ENCODE measurements at places on chromosomes 11 and 22.
A peak's percentile ranks its signal among the peaks of the same experiment; 100 is the strongest.

GRCh38 chr11:112103446-112103845 is 16.8 kb downstream of the SDHD start:
- DNase-seq, result no peak

GRCh38 chr11:14676068-14676467 is 32.5 kb downstream of the PDE3B start:
- DNase-seq, result no peak

DNA sequence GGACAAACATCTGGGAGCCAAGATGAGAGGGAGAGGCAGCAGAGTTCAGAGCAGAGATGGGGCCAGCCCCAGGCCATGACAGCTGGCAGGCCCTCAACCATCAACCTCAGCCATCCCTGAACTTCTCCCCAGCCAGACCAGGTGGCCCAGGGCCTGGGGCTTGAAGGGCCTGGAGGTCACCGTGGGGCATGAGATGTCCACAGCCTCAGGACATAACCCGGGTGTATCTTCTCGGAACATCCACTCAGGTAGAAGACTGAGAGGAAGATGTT is 12.4 kb upstream of the SLC39A13 start:
- no peak for DNase-seq

DNA sequence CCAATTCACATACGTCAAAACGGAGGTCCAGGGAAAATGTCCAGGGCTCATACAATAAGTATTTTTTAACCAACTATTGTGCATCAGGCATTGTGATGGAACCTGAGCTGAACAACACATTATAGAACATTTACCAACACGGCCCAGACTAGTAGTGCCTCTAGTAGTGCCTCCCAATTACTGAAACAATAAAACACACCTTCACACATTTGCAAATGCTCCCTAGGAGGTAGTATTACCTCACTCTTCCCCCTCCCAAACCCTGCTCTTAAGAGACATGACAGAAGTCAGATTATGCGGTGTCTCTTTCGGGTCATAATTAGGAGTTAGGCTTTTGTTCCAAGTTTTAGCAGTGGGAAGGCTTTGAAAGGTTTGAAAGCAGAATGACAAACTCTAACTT is 61.1 kb downstream of the PAK1 start:
- no peak for DNase-seq

- no peak for DNase-seq
Observed at GRCh38 chr11:2440646-2441045, 3.7 kb downstream of the TRPM5 start.

GRCh38 chr11:34830648-34831047 is 85.5 kb downstream of the APIP start:
- DNase-seq, result no peak

DNA sequence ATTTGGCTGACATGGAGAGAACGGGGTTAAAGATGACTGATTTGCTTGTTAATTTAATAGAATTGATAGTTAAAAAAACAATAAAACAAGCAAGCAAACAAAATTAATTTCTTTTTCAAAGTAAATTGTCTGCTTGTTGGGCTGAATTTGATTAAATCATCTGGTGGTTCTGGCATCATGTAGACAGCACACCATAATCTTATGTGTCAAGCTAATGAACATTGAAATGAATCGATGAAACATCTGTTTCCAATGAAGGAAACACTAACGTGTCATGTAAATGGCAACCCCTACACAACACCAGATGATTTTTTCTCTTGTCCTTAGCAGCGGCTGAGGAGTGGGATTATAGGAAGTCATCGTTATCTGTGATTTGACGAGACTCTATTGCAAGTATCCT is 399.6 kb upstream of the RAG2 start:
- DNase-seq, result no peak

DNA sequence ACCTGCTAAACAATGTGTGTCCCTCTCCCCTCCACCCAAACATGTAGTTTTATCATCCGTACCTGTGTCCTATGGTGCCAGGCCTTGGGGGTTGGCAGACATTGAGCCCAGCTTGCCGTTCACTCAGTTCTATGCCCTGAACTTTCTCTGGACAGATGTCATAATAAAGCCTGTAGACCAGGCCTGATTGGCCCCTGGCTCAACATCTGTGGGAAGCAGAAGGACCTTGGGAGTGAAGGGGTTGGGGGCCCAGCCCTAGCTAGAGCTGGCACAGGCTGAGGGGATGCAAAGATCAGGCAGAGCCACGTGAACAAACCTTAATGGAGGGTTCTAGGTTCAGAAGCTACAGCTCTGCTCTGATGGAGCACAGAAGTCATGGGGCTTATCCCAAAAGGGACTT is 600.6 kb downstream of the BUD13 start:
- DNase-seq, result no peak

DNA sequence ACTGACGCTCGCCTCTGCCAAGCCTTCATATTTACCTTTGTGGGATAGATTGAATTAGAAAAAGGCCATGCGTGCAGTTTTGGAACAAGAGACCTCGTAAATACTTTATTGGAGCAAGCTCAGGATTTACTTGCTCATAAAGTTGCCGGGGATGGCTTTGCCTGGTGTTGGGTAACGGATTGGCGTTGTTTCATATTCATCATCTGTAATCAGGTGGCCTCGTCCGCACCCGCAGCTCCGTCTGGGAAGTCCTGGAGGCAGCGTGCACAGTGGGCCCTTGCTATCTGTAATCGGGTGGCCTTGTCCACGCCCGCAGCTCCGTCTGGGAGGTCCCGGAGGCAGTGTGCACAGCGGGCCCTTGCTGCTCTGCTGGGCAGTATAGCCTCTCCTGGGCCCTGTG is 1209.3 kb downstream of the BRD1 start:
- no peak for DNase-seq

GRCh38 chr11:130533871-130534270 is 85.4 kb downstream of the ADAMTS15 start:
- DNase-seq, result no peak

DNA sequence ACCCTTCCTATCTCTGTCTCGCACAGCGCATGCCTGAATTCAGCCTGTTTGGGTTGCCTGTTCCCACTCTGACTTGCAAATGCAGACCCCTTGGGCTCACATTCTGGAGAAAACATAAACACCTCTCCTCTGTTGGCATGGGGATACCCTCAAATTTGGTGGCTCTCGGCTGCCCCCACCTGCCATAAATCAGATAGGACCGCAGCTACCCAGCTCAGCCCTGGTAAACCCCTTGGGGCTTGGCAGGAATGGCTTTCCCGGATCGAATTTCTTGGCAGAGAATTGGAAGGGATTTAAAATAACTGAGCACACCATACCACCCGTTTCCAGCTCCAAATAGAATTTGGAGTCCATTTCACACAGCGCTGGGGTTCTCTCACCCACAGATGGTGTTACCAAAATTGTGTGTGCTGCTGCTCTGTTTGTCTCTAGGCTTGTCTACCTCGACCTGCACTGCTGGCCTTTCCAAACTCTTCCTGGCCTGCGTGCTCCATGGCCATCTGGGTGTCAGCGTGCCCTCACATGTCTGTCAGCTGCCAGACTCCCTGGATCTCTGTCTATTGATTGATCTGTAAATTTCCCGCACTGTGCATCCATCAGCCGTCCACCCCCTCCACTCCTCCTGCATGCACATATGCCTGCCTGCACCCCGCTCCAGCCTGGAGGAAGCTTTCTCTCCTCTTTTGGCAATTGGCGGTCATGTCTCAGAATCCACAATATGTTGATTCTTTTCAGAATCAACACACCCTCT is 134.0 kb downstream of the NTM start:
- no peak for DNase-seq

DNA sequence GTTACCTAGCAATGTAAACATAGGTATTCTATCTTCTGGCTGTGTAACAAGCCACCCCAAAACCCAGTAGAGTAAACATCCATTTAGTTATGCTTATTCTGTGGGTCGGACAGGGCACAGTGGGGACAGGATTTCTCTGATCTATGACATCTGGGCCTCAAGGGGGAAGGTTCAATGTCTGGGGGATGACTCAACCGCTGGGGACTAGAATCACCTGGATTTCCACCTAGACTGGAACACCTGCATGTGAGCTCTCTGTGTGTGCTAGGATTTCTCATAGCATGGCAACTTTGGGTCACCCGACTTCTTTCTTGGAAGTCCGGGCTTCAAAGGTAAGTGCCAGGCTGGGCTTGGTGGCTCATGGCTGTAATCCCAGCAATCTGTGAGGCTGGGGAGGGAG is 36.5 kb upstream of the MICAL2 start:
- no peak for DNase-seq

- DNase-seq, result no peak
Observed at GRCh38 chr22:25959818-25960774, 209.2 kb upstream of the SEZ6L start.

DNA sequence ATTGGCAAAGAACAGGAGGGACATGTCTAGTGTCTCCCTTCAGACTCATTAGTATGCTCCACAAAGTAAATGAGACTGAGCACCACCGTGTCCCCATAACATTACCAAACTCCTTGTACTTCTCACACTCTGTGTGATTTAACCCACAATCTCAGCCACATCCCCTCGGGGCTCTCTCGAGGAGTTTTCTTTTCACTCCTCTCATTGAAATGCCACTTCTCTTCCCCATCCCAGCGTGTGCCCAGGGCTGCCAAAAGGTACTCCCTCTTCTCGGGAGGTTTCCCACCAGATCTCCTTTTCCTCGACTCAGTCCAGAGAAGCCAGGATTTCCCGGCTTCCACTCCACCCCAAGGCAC is 1.1 kb downstream of the RBFOX2 start:
- DNase-seq, result peak; percentile 43

- DNase-seq, result no peak
Observed at GRCh38 chr11:128095466-128095981, 491.8 kb downstream of the ETS1 start.

GRCh38 chr11:131411636-131412035 is 41.2 kb downstream of the NTM start:
- DNase-seq, result no peak

- peak; percentile 27 for DNase-seq
Observed at GRCh38 chr22:49693416-49693815, 134.3 kb downstream of the BRD1 start.

- no peak for DNase-seq
Observed at GRCh38 chr11:111082664-111083063, 162.9 kb upstream of the POU2AF2 start.

GRCh38 chr11:26040339-26040738 is 291.6 kb upstream of the ANO3 start:
- no peak for DNase-seq

DNA sequence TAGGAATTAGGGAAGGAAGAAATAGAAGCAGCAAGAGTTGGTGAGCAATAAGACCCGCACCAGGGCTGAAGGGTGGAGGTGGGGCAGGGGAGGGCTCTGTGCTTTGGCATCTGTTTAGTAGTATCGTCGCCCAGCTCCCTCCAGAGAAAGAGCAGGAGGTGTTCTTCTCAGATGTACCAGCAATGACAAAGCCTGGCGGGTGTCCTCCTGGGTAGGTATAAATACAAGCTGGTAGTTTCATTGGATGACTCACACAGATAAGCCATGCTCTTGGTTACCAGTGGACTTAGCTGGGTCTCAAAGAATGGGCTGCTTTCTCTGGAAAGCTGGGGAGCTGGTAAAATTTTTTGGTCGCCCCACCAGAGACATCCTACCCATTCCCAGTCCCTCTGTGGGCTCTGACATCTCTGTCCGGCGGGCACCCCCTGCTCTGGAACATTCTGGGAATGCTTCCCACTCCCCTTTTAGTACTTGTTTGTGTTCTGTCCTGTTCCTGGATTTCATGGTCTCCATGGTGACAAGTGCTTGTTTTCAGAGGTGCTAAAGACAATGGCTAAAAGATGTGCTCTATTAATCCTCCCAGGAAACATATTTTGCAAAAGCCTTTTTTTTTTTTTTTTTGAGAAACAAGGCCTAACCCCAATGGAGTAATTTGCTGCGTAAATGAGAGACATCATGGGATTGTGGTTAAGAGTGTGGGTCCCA is 15.4 kb upstream of the TUBA8 start:
- no peak for DNase-seq

DNA sequence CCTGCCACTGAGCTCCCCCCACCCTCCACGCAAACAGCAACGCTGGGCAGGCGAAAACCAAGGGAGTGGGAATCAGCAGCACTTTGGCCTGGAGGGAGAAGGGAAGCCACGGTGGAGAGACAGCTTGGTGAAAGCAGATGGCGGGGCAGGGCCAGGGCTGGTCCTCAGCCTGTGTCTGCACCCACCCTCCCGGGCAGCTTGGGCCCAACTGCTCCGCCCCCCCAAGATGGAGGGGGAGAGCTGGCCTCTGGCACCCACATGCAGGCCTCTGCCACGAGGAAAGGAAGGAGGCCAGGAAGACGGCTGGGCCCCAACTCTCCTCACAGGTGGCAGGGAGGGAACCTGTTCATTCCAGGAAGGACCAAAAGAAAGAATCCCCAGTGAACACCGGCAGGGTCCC is 17.8 kb downstream of the MAFF start:
- no peak for DNase-seq

GRCh38 chr22:43101306-43101705 is 9.2 kb upstream of the BIK start:
- no peak for DNase-seq

DNA sequence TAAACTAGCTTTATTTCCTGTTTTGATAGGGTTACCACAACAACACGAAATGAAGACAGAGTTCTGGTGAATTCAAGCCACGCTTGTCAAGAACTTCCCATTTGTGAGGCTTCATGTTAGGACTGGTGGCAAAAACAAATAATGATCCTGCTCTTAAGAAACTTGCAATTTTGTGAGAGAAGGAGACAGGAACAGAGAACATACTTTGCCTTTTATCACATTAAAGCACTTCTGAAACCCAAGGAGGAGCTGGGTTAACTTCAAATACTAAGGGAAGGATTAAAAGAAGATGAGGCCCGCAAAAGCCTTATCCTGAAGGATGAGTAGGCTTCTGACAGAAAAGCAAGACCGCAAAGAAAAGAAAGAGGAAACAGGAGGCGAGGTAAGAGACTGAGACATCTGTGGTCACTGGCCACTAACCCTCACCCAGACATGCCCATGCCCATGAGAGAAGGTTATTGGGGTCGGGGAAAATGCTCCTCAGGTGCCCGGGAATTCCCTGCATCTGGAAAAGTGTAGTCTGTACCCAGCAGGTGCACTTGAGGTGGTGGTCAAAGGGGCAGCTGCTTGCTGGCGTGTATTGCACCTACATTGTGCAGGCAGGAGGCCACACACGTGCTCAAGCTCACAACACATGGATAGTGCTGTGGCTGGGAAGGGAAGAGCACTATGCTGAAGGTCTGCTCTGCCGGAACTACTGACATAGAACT is 50.5 kb downstream of the MAPK1 start:
- DNase-seq, result peak; percentile 51

GRCh38 chr11:134150195-134150903 is 73.4 kb downstream of the NCAPD3 start:
- no peak for DNase-seq

Data from activated CD8-positive, alpha-beta memory T cell treated with anti-CD3 and anti-CD28 coated beads, Interleukin-2, amount 10 ng/mL, durations not matched to agents 7 days and 5 days (primary cell).